NCI-H2081 (cell line): ENCODE measurements at places on chromosomes 6 and 20.

DNA sequence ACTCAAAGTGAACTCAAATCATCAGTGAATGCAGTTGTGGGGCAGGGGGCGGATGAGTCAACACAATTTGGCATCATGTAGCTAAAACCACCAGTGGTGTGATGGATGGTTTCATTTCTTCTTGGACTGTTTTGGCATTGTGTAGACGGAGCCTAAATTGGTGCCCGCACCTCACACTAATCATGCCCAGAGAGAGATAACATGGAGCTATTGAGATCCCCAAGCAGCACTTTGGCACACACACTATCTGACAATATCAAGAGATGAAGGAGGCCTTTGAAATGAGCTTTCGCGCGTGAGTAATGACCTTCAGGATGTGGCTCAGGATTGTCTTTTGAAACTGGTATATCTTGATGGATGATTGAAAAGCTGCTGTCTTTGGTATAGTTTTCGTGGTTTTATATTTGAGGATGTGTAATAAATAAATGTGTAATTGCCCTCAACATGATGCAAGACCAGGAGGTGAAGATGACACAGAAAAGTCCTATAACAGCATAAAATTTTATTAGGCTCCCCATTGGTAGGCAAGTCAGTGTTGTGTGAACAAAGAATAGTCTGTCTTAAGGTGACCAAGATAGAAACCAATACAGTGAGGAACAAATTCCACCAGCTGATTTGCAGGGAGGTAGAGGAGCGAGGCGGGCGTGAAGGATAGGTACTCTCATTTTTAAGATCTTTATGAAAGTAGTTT is 174.2 kb downstream of the TSHZ2 start:
- DNase-seq, result peak; percentile 49

GRCh38 chr6:169170583-169170955 is 83.1 kb downstream of the THBS2 start:
- DNase-seq, result no peak

GRCh38 chr6:104414723-104415122 is 445.0 kb downstream of the HACE1 start:
- no peak for DNase-seq

DNA sequence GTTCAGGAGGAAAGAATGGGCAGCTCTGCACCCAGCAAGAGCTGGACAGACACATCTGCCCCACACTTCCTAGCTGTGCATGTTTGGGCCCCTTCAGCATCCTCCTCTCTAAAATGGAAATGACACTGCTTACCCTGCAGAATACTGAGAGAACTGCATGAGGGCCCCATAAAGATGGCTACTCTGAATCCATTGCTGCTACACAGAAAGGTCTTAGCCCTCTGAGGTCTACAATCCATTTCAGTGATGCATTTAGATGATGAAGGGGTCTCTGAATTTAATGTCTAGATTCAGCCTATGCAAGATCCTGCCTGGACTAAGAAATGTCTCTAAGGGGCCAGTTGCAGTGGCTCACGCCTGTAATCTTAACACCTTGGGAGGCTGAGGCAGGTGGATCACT is 11.3 kb downstream of the BMP7 start:
- no peak for DNase-seq

DNA sequence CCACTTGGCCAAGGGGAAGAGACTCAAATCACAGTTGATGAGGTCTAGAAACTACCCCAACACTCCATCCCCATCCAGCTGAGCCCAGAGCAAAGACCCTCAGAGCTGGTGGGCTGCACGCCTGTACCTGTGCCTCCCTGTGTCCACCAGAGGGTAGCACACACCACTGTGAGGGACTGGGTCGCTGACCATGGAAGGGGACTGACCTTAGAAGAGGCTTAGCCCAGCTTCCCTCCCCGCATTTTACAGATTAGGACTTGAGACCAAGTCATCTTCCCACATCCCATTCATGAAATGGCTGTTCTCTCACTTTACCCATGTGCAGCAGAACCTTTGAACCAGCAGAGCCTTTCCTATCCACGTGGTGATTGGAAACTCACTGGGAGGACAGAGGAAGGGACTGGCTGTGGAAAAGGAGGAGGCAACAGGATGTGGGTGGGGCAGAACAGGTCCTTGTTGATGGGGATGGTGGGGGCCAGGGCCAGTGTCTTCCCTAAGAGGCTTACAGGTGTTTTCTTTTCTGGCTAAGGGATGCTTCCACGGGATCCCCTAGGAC is 44.3 kb downstream of the CPXM1 start:
- no peak for DNase-seq

GRCh38 chr20:48926821-48927220 is 5.3 kb downstream of the ARFGEF2 start:
- no peak for DNase-seq

GRCh38 chr6:79712144-79712543 is 81.0 kb downstream of the SH3BGRL2 start:
- no peak for DNase-seq
